ENCODE measurements at places on chromosomes 13 and 19.

GRCh38 chr19:12815088-12815487, 8.7 kb downstream of the RNASEH2A start:
- no peak for DNase-seq

DNA sequence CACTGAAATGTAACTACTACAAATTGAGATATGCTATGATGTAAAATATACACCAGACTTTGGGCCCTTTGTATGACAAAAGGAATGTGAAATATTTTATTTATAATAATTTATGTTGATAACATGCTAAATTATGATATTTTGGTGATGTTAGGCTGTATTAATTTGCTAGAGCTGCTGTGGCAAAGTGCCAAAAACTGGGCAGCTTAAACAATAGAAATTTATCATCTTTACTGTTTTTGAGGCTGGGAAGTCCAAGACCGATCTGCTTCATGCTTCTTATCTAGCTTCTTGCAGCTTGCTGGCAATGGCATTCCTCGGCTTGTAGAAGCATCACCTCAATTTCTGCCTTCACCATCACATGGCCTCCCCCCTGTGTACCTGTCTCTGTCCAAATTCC, 245.0 kb downstream of the GPC5 start:
- DNase-seq, result no peak

DNA sequence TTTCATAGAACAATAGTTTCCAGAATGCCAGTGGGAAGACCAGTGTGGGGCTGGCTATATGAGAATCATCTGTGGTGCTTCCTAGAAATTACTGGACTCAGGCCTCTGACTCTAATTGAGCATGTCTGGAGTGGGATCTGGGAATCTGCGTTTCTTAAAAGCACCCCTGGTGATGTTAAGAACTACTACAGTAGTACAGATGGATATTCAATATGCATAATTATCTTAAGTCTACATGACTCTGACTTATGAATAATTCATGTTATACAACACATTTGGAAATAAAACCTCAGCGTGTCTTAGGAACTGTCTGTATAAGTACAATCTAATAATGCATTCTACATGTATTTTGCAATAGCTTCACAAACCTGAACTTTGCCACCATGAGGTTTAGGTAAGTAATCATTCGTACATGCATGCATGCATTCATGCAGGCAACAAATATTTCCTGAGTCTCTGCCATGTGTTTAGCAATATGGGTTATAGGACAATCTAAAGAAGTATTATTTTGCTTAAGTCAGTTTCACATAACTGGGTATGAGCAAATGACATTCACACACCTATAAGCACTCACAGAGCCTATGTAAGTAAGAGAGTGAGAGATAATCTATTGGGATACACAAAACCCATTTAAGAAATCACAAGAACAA, 62.0 kb downstream of the EPSTI1 start:
- no peak for DNase-seq

GRCh38 chr13:93146584-93147297, 79.9 kb upstream of the GPC6 start:
- no peak for DNase-seq

- DNase-seq, result no peak
These were observed 24.6 kb downstream of the ZNF562 start for GRCh38 chr19:9650345-9650744.

DNA sequence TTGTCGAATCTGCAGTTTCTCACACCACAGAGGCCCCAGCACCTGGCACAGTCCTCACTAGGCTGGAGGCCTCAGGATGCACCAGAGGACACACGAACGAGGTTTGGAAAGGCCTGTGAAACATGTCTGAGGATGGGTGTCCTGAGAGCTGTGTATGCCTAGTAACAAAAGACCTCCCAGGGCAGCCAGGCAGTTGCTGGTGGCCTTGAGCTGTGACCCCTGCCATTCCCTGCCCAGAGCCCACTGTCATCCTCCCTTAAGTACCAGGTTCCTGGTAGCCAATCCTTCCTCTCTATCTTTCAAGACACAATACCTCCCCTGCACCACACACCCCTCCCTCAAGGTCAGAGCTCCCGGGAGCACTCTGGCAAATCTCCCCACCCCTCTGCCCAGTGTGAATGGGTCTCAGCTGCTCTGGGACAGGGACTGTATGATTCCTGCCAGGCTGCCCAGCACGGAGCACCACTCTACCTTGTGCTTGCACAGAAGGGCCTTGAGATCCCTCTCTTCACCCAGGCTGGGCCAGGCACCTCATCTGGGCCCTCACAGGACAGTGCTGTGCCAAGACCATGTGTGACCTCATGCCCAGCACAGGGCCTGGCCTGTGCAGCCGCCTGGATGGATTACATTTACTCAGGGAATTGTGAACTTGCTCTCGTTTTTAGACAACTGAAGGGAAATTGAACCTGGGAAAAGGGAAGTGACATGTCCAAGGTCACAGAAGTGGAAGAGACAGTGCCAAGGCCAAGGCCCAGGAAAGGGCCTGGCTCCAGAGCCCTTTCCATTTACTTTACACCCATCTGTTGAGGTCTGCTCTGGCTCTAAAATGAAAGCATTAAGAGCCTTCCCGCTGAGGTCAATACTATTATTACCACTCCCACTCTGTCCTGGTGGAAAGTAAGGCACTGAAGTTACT, 2.2 kb downstream of the ZNF787 start:
- DNase-seq, result no peak

DNA sequence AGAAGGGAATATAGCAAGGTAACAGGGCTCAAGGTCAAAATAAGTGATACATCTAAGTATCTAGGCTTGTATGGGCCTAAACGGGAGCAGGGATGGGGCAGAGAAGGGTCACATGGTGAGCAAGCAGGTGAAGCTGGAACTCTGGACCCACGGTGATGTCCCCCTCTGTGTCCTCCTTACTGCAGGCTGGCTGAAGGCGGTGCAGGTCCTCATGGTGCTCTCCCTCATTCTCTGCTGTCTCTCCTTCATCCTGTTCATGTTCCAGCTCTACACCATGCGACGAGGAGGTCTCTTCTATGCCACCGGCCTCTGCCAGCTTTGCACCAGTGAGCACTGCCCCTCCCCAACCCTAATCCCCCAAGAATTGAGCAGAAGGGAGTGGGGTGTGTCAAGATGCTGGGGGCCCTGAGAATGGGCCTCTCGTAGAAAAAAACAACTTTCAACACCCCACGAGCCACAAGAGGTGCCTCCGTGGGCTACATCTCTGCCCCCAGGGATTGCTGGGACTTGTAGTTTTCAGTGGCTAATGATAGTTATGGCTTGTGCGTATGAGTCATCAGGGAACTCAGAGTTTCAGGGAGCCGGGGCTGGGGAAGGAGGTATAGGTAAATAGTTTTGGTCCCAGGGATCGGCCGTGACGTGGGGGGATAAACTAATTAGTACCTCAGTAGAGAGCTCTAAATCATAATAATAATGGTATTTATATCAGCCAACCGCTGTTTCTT, 4.0 kb downstream of the EMP3 start:
- peak; percentile 56 for DNase-seq

- no peak for DNase-seq
These were observed 755.0 kb downstream of the DIAPH3 start for GRCh38 chr13:59408738-59409137.

DNA sequence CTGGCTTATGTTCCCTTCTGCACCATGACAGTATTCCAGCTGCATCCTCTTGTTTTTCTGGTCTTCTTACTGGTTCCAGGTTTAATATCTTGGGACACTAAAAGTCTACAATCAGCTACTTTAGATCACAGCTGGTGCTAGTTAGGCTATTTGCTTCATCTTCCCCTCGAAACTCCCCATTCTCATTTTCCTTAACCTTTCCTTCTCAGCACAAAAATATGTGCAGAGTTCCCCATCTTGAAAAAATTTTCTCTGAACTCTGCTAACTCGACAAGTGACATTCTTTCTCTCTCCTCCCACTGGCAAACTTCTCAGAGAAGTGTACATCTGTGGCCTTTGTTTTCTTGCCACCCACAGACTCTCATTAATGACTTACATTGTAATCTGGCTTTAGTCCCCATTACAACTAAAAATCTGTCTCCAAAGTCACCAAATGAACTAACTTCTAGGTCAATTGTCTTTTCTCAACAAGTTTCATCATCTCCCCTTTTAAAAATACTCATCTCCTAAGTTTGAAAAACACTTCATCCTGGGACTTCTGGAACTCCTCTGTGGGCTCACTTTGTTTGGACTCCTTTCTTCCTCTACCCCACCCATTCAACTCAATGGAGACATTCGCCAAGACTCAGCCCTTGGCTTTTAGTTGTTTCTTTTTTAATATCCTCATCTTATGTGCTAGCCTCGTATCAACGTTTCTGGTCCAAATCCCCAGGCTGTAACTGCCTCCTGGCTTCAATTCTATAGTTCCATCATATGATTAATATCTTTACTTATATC, 7.1 kb upstream of the KL start:
- DNase-seq, result no peak

DNA sequence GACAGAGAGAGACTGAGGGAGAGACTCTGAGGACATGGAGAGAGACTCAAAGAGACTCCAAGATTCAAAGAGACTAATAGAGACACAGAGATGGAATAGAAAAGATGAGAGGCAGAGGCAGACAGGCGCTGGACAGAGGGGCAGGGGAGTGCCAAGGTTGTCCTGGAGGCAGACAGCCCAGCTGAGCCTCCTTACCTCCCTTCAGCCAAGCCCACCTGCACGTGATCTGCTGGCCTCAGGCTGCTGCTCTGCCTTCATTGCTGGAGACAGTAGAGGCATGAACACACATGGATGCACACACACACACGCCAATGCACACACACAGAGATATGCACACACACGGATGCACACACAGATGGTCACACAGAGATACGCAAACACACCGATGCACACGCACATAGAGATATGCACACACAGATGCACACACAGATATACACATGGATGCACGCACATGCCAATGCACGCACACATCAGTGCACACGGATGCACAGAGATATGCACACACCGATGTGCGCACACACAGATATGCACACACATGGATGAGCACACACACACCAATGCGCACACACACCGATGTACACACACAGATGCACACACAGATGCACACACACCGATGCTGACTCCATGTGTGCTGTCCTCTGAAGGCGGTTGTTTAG, 3.3 kb upstream of the F10 start:
- no peak for DNase-seq

DNA sequence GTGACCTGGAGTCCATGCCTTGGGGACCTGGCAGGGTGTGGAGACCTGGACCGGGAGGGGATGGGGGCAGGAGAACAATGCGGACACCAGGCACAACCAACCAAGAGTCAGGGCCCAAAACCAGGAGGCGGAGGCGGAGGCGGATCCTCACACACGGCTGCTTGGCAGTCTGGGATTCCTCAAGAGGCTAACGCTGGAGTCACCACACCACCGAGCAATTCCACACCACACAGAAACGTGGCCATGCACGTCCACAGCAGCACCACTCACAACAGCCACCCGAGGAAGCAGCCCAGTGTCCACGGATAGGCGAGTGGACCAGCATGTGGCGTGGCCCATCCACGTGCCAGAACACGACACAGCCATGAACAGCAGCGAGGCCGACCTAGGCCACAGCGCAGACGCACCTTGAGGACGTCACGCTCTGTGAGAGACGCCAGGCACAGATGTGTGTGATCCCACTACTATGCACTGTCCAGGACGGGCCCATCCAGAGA, 17.7 kb downstream of the SBNO2 start:
- no peak for DNase-seq

- no peak for DNase-seq
These were observed 71.8 kb downstream of the CAB39L start for GRCh38 chr13:49371943-49372613.

GRCh38 chr19:585551-586110, 4.0 kb upstream of the HCN2 start:
- DNase-seq, result no peak

GRCh38 chr19:8592231-8593009, 15.2 kb upstream of the MYO1F start:
- DNase-seq, result peak; percentile 98

- DNase-seq, result peak; percentile 77
These were observed 25.8 kb upstream of the MAP3K10 start for GRCh38 chr19:40165362-40165937.

DNA sequence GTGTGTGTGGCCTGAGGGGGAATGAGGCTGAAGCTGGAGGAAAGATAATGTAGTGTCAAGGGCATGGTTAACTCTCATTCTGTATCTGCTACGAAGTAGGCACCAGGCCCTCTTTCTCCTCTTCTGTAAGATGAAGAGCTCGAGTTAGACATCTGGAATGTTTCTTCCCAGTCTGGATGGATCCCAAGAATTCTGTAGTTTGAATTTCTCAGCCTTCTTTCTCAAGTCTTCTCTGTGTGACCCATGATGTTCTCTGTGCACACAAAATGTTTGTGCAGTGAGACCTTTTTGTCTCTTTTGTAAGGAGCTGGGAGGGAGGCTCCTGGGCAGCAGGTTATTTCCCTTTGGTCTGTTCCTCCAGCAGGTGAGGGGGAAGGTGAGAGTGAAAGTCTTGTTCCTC, 13.7 kb downstream of the FGF9 start:
- DNase-seq, result no peak

DNA sequence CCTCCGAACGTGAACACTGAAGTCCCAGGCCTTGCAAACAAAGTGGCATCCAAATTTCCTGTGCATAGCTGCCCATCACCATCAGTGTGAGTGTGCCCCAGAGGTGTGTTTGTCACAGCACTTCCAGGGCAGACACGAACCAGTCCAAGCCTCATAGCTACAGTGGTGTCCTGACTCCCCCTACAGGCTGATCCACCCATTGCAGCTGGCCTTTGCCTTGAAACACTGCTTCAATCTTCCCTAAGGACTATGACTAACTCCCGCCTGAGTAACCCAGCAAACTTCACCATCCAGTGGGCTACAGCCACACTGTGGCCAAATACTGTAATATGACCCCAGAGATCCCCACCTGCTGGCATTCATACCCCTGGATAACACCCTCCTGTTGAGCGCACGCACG, 3.9 kb downstream of the ZNF266 start:
- peak; percentile 71 for DNase-seq

- DNase-seq, result no peak
These were observed 26.1 kb downstream of the DEDD2 start for GRCh38 chr19:42191330-42191729.

DNA sequence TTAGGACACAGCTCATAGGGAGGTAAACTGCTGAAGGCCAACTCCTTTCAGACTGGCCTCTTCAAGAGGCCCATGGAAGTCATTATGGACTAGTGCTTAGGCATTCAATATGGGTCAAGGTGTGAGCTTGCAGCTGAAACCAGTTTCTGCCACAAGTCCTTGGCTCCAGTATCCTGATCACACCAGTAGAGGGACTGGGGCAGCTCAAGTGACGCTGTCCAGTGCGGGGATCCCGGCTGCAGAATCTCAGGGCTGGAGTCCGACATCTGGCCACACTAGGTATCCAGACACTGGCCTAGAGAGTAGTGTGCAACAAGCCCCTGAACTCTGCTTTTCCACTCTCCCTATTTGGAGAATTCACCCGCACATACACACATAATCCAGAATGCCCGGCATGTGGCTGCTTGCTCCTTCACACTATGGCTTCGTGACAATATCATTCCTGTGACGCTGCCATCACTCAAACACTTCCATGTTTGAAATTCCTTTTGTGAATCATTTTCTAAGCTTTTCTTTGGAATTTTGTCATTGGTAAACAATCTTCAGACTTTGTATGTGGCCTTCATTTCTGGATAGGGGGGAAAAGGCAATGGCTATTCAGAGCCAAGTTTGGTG, 425.1 kb downstream of the EFNB2 start:
- DNase-seq, result no peak

GRCh38 chr13:67184247-67184646, 45.9 kb downstream of the PCDH9 start:
- no peak for DNase-seq

- no peak for DNase-seq
These were observed 119.3 kb downstream of the IRS2 start for GRCh38 chr13:109667056-109667455.

GRCh38 chr19:18500376-18500775, 21.5 kb downstream of the ELL start:
- no peak for DNase-seq
